SK-MEL-5 (cell line): ENCODE measurements at places on chromosomes 11 and 22.
A peak's percentile ranks its signal among the peaks of the same experiment; 100 is the strongest.

DNA sequence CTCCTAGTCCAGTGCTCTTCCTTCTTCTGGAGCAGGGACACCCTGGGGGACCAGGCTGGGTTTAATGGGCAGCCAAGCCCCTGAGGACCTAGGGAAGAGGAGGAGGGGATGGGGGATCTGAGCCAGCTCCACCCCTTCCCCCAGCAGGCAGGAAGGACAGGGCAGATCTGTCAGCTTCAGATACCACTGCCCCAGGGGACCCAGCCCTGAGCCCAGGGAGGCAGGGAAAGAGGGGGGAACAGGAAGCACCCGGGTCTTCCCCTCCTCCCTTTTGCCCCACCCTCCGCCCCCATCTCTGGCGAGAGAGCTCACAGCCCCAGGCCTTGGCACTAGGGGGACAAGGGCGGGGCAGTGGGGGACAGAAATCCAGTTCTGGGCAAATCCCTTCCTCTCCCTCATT, 11.7 kb upstream of the SOX10 start:
- DNase-seq: no peak

- DNase-seq: no peak
Measured at GRCh38 chr11:68329536-68329935, 17.1 kb downstream of the LRP5 start.

DNA sequence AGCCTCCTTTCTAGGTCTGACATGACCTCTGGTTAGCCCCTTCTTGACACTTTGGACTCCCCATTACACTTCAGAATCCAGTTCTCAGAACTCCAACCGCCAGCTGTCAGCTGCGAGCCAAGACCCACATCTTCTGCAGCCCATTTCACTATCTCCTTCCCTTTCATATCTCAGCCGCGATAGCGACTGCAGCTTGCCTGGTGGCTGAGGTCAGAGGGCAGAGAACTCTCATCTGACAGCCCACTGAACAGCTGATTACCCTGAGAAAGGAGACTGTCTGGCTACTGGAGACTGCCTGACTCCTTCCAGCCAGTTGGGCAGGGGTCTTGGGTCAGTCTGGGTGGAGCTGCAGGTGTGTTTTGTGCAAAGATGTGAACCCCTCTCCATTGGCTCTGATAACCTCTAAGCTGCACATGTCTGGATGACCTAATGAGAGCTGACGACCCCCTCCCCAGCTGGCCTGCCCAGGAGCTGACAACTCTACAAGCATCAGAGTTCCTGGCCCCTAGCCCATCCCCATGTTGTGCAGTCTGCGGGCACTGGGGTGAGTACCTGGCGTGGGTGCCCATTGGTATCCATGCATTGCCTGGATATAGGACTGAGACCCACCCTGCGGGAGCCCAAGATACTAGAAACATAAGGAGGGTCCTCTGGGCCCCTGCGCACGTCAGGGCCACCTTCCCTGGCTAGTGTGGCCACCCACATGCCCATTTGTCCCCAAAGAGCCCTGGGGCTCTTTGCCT, 1.1 kb downstream of the CHRM1 start:
- DNase-seq: no peak

DNA sequence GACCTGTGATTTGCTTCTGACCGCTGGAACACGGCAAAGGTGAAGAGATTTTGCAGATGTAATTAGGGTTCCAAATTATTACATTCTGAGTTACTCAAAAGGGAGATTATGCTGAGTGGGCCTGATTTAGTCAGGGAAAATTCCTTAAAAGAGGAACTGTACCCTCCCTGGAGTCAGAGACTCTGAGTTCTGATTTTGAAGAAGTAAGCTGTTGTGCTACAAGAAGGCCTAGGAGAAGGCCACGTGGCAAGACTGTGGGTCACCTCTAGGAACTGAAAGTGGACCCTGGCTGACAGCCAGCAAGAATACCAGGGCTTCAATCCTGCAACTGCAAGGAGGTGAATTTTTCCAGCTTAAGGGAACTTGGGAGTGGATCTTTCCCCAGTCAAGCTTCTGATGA, 45.3 kb downstream of the CHRDL2 start:
- no peak for DNase-seq

DNA sequence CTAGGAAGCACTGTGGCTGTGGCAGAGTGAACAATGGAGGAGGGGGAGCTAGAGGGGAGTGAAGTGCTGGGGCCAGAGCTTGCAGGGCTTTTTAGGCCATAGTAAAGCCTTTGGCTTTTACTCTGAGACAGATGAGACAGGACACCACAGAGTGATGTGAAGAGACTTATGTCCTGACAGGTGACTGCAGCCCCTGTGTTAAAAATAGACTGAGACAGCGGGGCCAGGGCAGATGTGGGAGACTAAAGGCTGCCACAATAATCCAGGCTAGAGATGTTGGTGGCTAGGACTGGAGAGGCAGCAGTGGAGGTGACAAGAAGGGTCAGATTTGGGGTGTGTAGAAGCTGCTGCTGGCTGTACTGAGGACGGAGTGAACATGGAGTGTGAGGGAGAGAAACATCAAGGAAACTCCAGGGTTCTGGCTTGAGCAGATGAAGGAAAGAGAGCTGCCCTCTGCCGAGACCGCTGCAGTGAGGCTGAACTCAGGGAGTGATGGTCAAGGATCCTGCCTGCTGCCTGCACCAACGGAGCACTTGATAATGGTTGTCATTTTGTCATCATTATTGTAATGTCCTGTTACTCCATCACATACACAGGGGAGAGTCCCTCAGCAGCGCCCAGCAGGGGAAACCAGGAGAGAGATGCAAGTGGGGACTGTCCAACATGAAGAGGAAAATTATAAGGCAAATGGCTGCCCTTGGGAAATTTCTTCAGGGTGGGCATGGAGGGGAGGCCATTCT, 27.4 kb downstream of the SLC43A1 start:
- no peak for DNase-seq

DNA sequence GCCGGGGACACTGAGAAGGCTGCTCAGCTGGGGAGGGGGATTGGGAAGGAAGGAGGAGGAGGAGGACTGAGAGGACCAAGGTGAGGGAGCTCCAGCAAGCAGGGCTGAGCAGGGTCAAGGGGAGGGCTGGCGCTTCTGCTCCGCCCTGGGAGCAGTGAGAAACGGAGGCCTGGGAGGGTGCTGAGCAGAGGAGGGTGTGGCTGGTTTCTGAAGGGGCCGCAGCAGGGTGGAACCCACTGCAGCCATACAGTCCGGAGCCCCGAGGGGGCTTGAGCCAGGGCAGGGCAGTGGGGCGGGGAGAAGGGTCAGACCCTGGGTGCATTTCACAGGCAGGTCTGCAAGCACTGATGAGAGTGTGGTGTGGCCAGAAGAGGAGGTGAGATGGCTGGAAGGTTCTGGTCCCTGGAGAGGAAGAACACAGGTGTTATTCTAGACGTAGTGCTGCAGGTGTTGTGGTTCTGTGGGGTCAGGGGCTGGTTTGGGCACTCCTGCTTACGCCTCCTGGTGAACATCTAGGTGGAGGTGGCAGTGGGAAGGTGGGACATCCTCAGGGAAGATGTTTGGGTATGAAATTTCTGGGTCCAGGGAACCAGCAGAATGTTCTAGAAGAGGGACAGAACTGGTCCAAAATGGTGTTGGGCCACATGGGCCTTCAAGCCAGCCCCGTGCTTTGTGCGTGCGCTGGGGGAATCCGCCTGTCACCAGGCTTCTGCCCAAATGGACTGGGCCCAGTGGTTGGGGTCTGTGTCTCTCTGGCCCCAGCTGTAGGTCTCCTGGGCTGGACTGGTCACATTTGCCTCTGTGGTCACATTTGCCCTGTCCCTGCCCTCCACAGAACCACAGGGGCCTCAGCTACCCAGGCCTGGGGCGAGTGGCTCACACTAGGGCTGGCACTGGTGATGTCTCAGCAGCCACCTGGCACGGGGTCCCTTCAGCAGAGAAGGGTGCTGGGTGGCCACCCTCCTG, 714.7 kb downstream of the BRD1 start:
- DNase-seq: no peak

- DNase-seq: no peak
Measured at GRCh38 chr11:3022982-3023381, 30.9 kb upstream of the NAP1L4 start.

GRCh38 chr22:20111045-20111688, 4.7 kb upstream of the RANBP1 start:
- peak; percentile 64 for DNase-seq

- DNase-seq: peak; percentile 86
Measured at GRCh38 chr11:96307776-96308140, 35.2 kb downstream of the MAML2 start.

DNA sequence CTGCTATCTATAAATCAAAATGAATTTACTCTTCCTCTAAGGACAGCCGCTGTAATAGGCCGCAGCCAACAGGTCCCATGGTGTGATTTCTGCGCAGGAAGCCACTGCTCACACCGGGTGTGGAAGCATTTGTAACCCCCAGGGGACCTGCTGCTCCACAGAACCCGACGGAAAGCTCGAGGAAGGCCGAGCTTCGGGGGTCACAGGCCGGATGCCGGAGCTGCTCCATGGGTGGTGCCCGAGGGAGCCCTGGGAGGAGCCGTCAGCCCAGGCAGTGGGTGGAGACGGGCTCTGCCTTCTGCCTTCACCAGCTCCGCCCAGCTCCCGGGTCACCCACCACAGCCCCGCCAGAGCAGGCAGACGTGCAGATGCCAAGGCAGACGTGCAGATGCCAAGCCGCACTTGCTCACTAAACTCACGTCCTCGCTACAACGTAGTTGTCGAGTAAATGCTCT, 63.5 kb downstream of the BRD1 start:
- no peak for DNase-seq

DNA sequence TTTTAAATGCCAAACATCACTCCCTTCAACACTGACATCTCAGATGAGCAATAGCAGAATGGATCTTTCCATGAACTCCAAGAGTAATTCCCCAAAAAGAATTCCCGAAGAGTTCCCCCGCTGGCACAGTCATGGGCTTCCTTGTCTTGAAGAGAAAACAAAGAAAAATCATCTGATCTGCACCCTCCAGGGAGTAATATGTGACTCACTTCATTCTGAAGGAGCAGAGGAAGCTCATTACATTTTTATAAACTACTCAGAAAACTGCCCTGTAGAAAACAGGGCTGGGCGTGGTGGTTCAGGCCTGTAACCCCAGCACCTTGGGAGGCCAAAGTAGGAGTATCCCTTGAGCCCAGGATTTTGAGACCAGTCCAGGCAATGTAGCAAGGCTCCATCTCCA, 35.7 kb downstream of the CELSR1 start:
- peak; percentile 67 for DNase-seq

DNA sequence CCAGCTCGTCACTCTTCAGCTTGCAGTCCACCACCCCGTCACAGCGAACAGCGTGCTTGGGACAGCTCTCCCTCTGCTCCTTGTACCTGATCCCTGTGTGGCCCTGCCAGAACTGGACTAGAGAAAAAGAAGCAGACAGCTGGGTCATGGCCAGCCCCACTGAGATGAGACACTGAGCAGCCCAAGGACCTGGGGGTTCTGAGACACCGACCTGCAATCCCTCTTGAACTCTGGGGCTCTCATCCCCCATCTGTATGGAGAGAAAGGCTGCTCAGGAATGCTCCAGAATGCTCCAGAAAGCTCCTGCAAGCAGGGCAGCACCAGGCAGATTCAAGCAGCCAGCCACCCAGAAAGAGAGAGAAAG, 14.8 kb downstream of the TMPRSS13 start:
- no peak for DNase-seq

- DNase-seq: no peak
Measured at GRCh38 chr11:126113963-126114362, 51.3 kb upstream of the CDON start.

- peak; percentile 86 for DNase-seq
Measured at GRCh38 chr11:62705880-62706849, 1.1 kb downstream of the BSCL2 start.

DNA sequence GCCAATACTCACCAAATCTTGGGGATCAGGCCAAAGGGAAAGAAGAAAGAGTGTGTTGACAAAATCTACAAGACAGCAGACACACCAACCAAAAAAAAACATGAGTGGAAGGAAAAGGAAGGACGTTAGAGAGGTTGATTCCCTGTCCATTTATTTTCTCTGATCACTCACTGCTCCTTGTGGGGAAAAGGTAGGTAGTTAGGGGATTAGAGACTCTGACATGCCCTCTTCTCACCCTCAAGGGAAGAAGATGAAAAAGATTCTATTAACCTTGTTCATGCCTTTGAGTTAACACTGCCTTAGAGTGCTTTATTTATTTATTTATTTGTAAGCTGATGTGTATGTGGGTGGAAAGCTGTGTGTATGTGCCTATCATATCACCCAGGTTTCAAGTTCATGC, at the start of gene OR52H1:
Gene OR52H1 (minus strand): TSS at position 101 of the 400 bp plus-strand sequence. CDS start 3,035 bp downstream, outside the sequence.
- no peak for DNase-seq

DNA sequence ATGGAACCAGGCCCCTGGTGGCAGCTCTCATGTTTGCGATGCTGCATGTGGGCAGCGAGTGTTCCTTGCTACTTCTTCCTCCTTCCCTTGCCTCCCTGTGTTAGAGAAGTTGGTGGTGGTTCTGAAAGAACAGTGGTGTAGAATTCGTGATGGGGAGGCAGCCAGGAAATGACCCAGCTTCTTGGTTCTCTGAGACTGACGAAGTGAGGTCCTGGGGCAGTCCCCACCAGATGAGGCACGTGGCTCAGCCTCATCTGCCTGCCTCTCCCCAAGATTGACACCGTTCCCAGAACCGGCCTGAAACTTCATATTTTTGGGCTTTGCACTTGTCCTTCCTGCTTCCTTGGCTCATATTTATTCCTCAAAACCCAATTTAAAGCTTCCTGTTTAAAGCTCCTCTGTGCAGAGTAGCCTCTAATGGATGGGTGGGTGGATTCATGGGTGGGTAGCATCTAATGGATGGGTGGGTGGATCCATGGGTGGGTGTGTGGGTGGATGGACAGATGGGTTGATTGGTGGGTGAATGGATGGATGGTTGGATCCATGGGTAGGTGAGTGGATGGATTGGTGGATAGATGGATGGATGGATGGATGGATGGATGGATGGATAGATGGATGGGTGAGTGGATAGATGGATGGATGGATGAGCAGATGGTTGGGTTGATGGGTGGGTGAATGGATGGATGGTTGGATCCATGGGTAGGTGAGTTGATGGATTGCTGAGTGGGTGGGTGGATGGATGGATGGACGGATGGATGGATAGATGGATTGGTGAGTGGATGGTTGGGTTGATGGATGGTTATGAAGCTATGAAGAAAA, 77.3 kb upstream of the ATXN10 start:
- DNase-seq: no peak

GRCh38 chr11:60345489-60345888, 18.4 kb downstream of the MS4A6E start:
- DNase-seq: peak; percentile 51

- no peak for DNase-seq
Measured at GRCh38 chr11:5528495-5528894, 12.0 kb upstream of the UBQLNL start.

DNA sequence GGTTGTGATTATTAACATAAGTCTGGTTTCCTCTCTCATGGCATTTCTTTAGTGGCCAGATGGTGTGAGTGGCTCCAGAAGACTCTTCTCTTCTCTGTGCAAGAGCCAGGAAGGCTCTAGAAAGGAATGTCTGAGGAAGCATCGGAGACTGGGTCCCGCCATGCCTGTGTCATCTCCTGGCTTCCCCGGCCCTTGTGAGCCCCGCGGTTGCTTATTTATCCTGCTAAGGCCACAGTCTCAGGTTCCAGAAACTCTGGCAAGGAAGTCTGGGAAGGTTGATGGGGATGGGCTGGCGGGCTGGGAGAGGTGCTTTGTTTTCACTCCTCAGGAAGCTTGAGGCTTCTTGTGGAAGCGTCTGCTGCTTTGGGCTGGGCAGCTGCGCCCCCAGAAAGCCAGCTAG, 18.9 kb downstream of the BCR start:
- DNase-seq: no peak

GRCh38 chr22:41848468-41848867, 15.6 kb downstream of the SREBF2 start:
- DNase-seq: no peak
